ENCODE measurements at places on chromosomes 1 and 21.

GRCh38 chr1:62318756-62319544, at the start of gene KANK4:
TSS of gene KANK4 (minus strand) at chr1:62319434. CDS start at chr1:62281564, 37,870 bp downstream.
- no peak for DNase-seq

DNA sequence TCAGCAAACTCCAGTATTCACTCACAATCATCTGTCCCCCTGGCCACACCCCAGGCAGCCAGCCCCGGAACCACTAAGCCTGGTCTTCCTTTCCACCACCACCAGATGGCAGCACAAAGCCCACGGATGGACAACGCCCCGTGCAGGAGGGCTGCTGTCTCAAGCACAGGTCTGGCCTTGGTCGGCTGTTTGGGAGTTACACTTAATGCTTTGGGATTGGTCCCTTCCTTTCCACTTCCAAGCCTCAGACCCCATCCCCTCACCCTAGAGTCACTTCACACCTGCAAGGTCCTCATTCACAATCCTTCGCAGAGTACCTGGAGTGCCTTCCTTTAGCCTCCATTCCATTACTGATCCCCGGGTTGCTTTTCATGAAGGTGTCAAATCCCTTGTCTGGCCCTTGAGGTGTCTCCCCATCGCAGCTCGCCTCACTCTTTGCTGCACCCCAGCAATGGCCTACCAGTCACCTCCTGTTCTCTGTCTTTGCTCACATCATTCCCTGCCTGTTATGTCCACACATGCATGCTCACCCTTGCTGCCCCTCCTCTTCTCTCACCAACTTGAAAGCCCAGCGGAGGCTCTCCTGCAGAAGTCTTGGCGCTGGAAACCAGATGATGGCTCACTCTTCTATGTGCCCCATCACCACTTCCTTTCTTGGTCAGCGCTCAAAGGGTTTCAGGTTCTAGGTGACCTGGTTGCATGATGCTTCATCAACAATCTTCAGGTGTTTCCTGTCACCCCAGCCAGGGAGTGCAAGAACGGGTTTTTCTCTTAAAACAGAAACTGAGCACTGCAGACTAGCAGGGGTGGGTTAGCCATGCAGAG, 24.9 kb upstream of the KCNA2 start:
- peak; percentile 52 for DNase-seq

GRCh38 chr1:66397192-66397591, 136.8 kb upstream of the SGIP1 start:
- DNase-seq = no peak

DNA sequence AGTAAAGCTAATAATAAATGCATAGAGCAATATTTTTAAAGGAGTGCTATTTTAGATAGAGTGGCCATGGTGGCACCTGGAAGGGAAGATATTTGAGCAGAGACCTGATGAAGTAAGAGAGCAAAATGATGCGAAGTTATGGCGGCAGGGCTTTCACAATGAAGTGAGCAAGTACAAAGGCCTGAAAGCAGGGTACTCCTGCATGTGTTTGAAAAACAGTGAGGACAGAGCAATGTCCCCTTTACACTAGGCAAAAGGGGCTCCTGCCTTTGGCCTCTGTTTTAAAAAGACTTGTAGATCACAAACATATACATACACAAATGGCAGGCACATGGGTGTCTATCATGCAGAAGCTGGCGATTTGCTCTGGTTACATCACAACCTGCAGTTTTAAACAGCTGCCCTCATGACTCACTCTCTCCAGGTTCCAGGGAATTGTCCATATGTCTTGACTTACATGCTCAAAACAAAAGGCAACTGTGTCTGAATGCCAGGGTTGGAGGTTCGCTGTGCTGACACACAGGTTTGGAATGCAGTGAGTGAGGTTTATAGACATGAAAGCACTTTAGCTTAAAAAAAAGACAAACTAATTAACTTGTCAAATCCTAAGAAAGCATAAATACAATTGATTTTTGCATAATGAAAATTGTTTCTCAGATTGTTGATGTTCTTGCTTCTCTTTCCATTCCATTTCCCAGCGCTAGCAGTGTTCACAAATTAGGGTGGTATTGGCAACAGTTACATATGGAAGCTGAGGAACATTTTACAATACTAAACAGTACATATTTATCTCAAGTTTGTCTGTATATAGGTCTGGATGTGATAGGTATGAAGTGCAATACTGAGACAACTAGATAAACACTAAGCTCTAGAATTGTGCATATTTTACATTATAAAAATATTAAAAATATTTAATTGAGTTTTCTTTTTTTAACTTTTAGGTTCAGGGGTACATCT, 313.9 kb downstream of the BARHL2 start:
- peak; percentile 27 for DNase-seq

DNA sequence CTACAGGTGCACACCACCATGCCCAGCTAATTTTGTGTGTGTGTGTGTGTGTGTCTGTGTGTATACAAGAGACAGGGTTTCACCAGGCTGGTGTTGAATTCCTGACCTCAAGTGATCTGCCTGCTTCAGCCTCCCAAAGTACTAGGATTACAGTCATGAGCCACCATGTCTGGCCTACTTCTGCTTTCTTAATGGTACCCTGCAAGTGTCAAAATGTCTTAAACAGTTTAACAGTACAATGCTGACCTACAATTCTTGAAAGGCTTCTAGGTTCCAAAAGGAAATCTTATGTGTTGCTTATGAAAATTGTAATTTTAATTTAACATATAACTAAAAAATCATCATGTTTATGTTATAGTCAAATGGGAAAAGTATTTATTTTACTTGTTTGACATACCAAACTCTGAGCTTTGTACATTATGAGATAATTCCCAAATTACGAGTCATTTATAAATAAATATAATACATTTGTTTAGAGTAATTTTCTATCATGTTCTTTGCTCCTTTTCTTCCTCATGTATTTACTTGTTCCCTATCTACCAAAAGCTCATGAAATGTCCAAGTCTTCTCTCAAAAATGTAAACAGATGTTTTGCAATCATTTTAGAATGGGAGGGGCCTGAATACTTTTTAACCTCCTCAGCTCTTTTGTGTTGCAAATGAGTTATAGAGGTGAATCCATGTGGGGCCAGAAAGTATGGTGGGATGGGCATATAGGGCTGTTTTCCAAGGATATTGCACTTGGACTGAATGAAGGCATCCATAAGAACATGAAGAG, 8.4 kb upstream of the VCAM1 start:
- DNase-seq = no peak

DNA sequence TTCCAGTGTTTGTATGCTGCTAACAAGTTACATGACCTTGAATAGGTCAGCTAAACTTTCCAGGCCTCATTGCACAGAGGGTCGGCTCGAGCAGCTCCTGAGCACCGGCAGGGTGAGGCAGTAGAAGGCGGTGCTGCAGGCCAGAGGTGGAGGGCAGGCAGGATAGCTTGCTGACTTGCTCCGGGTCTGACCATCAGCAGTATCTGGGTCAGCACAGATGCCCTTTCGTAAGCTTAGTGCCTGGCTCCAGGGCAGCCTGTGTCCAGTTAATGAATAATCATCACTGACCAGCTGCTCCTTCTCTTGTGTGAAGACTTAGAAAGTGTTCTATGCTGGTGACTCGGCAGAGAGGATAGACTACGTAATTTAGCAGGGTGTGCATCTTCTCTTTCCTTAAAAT, 6.9 kb downstream of the MAPKAPK2 start:
- DNase-seq = no peak

- DNase-seq = no peak
These were observed 187.3 kb upstream of the DMRTA2 start for GRCh38 chr1:50610563-50610962.

DNA sequence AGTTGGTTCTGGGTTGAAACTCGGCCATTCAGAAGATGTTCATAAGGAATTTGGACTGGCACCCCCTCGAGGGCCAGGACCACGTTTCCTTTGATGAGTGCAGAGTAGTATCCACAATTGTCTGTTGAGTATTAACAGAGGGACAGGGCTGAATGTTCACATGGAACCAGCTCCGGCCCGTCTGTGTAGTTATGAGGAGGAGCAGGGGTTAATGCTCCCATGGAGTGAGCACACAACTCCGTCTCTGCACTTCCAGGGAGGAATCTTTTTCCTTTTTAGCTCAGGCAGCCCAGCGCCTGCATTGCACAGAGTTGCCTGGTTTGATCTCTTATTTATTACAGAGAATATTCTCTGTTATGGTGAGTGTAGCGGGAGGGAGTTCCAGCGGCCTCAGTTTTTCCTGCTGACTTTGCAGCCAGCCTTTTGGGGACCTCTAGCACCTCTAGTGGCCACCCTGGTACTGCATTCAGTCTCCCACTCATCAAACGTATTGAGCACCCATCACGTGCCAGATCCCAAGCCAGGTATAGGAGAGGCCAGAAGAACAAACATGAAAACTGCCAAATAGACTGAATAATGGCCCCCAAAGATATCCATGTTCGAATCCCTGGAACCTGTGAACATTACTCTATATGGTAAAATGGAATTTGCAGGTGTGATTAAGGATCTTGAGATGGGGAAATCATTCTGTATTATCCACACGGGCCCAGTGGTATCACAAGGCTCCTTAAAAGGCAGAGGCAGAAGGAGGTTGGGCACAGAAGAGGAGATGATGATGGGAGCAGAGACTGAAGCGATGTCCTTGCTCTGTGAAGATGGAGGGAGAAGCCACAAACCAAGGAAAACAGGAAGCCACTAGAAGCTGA, 167.7 kb upstream of the CSF3R start:
- peak; percentile 91 for DNase-seq

DNA sequence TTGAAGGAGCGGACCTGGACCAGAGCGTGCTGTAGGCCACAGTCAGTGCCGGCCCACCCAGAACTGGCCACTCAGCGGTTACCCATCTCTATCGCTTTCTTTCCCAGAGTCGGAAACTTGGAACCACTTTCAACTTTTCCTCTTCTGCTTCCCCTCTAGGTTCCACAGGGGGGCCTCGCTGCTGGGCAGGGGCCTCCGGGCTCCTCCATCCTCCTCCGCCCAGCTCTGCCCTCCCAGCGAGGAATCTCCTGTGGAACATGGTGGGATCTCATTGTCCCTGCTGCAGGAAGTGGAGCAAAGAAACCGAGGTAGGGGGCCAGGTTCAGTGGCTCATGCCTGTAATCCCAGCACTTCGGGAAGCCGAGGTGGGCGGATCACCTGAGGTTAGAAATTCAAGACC, 139.2 kb downstream of the ETS2 start:
- DNase-seq = no peak

DNA sequence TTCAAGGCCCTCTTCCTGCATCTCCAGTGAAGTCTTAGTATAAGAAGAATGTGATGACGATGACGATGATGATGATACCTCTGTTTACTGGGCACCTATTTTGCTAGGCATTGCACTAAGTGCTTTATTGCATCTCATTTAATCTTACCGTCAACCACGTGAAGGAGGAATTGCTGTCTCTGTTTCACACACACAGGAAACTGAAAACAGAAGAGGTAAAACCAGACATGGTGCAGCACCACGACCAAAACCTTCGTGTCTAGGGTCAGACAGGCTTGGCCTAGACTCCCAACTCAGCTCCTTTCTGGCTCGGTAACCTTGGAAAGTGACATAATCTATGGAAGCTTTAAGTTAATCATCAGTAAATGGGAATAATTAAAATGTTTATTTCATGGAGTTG, 20.7 kb upstream of the KCNA2 start:
- DNase-seq = no peak

DNA sequence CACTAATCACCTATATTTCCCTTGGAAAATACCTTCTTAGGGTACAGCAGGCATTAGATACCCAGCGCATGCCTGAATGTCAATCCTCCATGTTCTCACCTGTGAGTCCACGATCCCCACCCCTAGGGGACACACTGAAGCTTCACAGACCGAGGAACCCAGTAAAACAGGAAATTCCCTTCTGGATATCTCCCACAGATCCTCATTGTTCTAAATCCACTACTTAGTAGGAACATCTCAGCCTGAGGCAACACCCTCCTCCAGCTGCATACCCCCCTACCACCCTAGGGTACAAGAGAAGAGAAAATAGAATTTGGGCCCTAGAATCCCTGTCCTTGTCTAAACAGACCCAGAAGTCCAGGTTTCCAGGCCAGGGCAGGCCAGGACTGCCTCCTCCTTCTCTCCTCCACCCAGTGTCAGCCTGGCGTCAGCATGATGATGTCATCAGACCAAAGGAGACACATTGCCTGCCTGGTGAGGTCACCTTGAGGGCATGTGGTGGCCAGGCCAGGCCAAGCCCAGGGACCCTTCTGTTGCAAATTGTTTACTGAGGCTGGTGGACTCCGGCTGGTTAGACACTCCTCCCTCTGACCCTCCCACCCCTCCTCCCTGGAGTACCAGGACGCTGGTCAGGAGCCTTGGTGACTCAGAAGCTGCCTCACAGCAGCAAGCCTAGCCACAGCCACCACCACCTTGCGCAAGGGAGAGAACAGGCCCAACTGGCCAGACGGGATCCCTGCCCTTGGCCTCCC, 6.2 kb downstream of the NECTIN4 start:
- no peak for DNase-seq

GRCh38 chr1:97383797-97384196, 537.0 kb downstream of the DPYD start:
- DNase-seq = no peak

GRCh38 chr21:26388731-26389231, 184.3 kb downstream of the CYYR1 start:
- no peak for DNase-seq

DNA sequence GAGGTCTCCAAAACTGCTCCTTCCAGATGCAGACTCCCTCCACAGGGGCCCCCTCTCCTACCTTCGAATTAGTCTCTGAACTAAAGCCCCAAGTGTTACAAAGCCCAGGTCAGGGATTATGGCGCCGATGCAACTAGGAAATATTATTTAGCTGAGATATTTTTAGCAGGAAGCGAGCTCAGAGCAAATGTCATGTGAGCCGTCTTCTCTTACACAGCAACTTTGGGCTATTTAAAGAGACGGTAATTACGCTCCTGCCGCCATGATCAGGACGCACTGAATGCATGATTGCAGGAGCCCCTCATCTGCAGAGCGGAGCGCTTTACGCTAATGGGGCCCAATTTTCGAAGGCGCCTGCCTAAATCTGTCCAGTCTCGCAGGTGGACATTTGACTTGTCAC, 55.3 kb upstream of the TARDBP start:
- DNase-seq = no peak

DNA sequence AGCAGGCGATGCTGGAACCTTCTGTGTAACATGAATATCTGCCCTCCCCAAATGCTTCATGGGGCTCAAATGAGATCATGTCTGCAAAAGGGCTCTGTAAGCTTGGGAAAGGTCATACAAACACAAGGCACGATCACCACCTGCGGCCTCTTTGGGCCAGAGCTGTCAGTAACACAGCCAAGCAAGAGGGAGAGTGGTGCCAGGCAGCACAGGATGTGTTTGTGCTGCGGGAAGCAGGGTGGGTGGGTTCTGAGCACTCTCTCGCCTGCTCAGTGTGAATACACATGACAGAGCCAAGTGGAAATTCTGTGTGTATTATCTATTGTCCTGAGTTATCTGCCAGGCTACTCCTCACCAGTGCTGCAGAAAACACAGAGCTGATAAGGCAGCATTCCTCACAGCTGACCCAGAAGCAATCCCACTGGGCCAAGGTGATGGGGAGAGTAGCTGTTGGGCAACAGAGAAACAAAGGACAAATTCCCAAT, 101.2 kb downstream of the LAMC2 start:
- DNase-seq = no peak

GRCh38 chr1:52461821-52462220, 57.4 kb downstream of the PRPF38A start:
- no peak for DNase-seq

Measured in NCI-H2029 (cell line).